ENCODE measurements at places on chromosomes 1 and 21.

GRCh38 chr1:97077221-97077620, 355.6 kb downstream of the PTBP2 start:
- DNase-seq, result no peak

DNA sequence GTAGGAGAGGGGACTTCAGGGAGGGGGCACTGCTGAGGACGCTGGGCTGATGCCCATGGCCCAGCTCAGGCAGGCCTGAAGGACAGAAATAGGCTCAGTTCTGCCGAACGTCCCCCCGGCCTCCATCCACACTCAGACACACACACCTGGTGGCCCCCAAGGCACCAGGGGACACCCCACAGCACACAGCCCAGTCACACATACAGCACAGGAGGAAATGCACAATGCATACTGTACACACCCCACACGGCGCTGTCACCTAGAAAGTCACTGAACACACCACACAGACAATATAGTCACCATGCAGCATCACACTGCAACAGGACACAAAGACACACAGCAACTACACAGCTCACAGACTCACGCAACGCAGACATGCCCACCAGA, 562 bp downstream of the SYTL1 start:
- DNase-seq, result no peak

DNA sequence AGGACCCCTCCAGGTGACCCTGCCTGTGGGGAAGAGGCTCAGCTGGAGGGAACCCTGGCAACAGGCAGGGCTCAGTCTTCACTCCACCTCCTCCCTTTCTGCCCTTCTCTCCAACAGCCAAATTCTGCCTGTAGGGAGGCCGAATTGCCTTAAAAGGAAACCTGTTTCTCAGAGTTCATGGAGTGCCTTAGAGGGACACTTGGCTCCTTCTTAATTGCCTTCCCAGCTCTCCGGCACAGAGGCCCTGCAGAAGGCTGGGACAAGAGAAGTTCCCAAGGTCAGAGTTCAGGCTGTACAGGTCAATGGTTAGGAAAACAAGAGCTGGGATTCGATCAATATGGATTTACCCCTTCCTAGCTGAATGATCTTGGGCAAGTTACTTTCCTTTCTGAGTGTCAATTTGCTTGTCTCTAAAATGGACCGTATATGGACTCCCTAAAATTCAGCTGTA, 6.2 kb downstream of the CSRP1 start:
- DNase-seq, result no peak

- DNase-seq, result no peak
These were observed 17.6 kb downstream of the RGS1 start for GRCh38 chr1:192592981-192593708.

DNA sequence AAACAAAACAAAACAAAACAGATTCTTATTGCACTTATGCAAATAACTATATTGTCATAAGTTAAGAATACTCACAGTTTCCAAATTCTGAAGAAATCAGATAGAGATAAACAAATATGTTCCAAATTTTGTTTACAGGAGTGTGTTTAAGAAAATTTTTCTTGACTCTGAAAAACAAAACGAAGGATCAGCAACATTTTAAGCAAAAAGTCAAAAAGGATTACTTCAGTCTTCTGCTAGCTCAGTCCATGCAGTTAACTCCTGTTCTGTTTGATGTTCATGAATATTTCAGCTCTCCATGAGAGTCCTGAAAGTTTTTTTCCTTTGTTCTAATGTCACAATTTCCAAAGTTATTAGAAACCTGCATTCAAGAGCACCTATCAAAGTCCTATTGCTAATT, 33.2 kb upstream of the KLF18 start:
- no peak for DNase-seq

- DNase-seq, result no peak
These were observed 20.0 kb upstream of the BATF3 start for GRCh38 chr1:212719633-212720032.

DNA sequence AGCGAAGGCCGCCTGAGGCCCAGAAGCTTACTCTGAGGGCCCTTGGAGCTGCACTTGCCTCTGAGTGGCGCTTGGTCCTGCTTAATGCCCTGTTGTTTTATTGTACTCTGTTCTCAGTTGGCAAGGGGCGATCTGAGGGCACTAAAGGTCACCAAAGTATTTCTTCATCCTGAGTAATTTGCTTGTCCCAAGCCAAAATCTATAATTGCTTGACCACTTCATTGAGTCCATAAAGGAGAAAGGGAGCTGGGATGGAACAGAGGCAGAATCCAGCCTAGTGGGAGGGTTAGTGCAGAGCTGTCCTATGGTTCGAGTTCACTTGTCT, 376 bp upstream of the NUAK2 start:
- DNase-seq, result no peak
